ENCODE measurements at places on chromosomes 2 and 18. TPM values are rescaled to one million over a fixed set of nuclear protein-coding genes. Genes with fewer than 3 reads are reported as not detected.

FKBP7 gene
- total RNA-seq, result 2.8 TPM

SPATA3 gene
- 2.9 TPM for total RNA-seq

GREB1 gene
- 0.91 TPM for total RNA-seq

C2orf15 gene
- total RNA-seq, result 4.9 TPM

SPC25 gene
- 50.5 TPM for total RNA-seq

COL5A2 gene
- 2.9 TPM for total RNA-seq

PSD4 gene
- total RNA-seq, result 137 TPM

CCDC141 gene
- total RNA-seq, result 6.1 TPM

VPS54 gene
- total RNA-seq, result 2.6 TPM

MGAT4A gene
- total RNA-seq, result 95.6 TPM

All from activated naive CD4-positive, alpha-beta T cell treated with anti-CD3 and anti-CD28 coated beads, Interleukin-2, amount 50 U/mL, for 72 hours (primary cell).